Bronchial smooth muscle cell (primary cell): ENCODE measurements at places on chromosomes 5 and 9. TPM values are rescaled to one million over a fixed set of nuclear protein-coding genes. Genes with fewer than 3 reads are reported as not detected.

CIZ1 gene
- 22.5 and 36.4 TPM in 2 replicates for total RNA-seq

TMEM252 gene
- not detected in 2 replicates for total RNA-seq

SLCO6A1 gene
- total RNA-seq: not detected in 2 replicates

TPPP gene
- total RNA-seq: under 0.01 and 0.09 TPM in 2 replicates

ADGRV1 gene
- 0.16 and 0.17 TPM in 2 replicates for total RNA-seq

APBA1 gene
- total RNA-seq: 5.7 and 9.4 TPM in 2 replicates

ITK gene
- under 0.01 TPM in 1 of 2 replicates, not detected in the other for total RNA-seq

PRSS3 gene
- total RNA-seq: 25.2 and 47.3 TPM in 2 replicates

RAB3C gene
- total RNA-seq: not detected in 2 replicates

PIP5KL1 gene
- total RNA-seq: 3.5 and 4.3 TPM in 2 replicates

RUSC2 gene
- total RNA-seq: 10.4 and 12.7 TPM in 2 replicates

RNF183 gene
- total RNA-seq: not detected in 2 replicates

TNFAIP8 gene
- total RNA-seq: 20.7 and 31.8 TPM in 2 replicates

LHFPL2 gene
- total RNA-seq: 46.3 and 89.3 TPM in 2 replicates

PPP1R2B gene
- total RNA-seq: not detected in 2 replicates

KIAA1958 gene
- 0.32 and 0.34 TPM in 2 replicates for total RNA-seq

SPATA31D1 gene
- under 0.01 TPM in 1 of 2 replicates, not detected in the other for total RNA-seq

CD72 gene
- 1.3 and 1.9 TPM in 2 replicates for total RNA-seq

PIP5K1B gene
- total RNA-seq: not detected in 2 replicates

RANBP3L gene
- total RNA-seq: under 0.01 and 1.1 TPM in 2 replicates

SLC6A19 gene
- total RNA-seq: not detected in 2 replicates

DBH gene
- not detected in 2 replicates for total RNA-seq

GPX8 gene
- 62.9 and 72.0 TPM in 2 replicates for total RNA-seq

SLC9A3 gene
- total RNA-seq: 0.17 and 0.47 TPM in 2 replicates

SLC2A6 gene
- 4.3 and 5.7 TPM in 2 replicates for total RNA-seq

ADAMTS16 gene
- total RNA-seq: 0.16 TPM in 1 of 2 replicates, not detected in the other

SNCB gene
- 0.09 and 0.32 TPM in 2 replicates for total RNA-seq

PCDHA3 gene
- 0.32 and 0.34 TPM in 2 replicates for total RNA-seq

MRNIP gene
- total RNA-seq: 15.3 and 28.9 TPM in 2 replicates

CCDC183 gene
- total RNA-seq: 0.32 and 0.43 TPM in 2 replicates

HSPB3 gene
- not detected in 2 replicates for total RNA-seq

FAXDC2 gene
- total RNA-seq: 18.4 and 21.1 TPM in 2 replicates

WNT8A gene
- not detected in 2 replicates for total RNA-seq

SOHLH1 gene
- total RNA-seq: not detected in 2 replicates

ADGRD2 gene
- total RNA-seq: not detected in 2 replicates

TMEM215 gene
- not detected in 2 replicates for total RNA-seq

MINAR2 gene
- total RNA-seq: not detected in 2 replicates

SLC46A2 gene
- not detected in 2 replicates for total RNA-seq
